HEK293T (cell line): ENCODE measurements at places on chromosomes 16 and 17.

GRCh38 chr16:87723226-87723623, 42.6 kb downstream of the KLHDC4 start:
- DNase-seq, result no peak

DNA sequence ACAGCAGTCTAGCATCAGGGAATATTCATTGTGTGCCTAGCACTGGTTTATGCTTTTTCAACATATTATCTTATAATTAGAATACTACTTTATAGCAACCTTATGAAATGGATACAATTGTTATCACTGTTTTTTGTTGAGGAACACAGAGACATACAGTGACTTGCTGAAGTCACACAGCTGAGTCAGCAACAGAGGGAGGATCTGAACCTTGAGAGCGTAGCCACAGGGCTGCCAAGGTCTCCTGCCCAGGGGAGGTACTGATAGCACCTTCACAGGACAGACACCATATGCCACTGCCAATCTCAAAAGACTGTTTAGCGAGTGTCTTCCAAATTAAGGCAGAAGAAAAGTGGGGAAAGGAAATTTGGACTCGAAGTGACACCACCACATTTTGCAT, 63.0 kb downstream of the GTF3C1 start:
- DNase-seq, result no peak

GRCh38 chr17:63911657-63912100, 621 bp upstream of the CSHL1 start:
- DNase-seq, result peak; percentile 73

GRCh38 chr16:68969338-68969737, 126.0 kb downstream of the TANGO6 start:
- no peak for DNase-seq

- DNase-seq, result peak; percentile 27
Observed at GRCh38 chr17:73820686-73821448, 176.6 kb upstream of the SDK2 start.

- no peak for DNase-seq
Observed at GRCh38 chr17:50199211-50199802, 2.1 kb downstream of the COL1A1 start.

DNA sequence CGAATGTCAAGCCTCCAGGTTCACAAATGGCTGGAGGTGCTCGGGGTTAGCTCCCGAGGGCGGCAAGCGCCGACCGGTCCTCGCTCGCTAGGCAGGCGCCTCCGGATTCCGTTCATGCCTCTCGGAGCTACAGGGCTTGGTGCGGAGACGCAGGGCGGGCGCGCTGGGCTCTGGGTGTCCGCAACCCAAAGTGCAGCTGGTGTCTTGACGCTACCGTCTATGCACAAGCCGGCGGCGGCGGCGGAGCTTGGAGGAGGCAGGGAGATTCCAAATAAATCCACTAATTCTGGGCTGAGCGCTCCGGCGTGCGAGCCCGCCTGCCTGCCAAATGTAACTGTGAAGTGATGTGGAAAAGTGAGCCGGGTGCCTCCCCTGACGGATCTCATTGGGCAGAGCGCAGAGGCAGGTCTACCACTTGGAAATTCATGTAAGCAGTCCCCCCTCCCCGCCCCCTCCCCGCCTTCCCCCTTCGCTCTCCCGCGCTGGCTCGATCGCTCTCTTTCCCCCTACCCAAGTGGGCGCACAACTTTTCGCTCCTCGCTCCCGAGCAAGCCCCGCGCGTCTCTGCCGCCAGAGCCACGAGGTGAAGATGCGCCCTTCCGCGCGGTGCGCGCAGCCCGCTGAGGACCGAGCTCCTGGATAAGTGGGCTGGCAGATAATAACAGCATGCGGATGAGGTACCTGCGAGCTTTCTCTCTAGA, at the start of gene CDH8:
Gene CDH8, minus strand, starts transcription at position 338 of the 701 bp plus-strand sequence. CDS start 15,035 bp downstream, outside the sequence.
- DNase-seq, result no peak

GRCh38 chr17:31413874-31414549, 22.5 kb downstream of the RAB11FIP4 start:
- no peak for DNase-seq

GRCh38 chr16:29700253-29700987, 21.4 kb downstream of the QPRT start:
- peak; percentile 87 for DNase-seq

DNA sequence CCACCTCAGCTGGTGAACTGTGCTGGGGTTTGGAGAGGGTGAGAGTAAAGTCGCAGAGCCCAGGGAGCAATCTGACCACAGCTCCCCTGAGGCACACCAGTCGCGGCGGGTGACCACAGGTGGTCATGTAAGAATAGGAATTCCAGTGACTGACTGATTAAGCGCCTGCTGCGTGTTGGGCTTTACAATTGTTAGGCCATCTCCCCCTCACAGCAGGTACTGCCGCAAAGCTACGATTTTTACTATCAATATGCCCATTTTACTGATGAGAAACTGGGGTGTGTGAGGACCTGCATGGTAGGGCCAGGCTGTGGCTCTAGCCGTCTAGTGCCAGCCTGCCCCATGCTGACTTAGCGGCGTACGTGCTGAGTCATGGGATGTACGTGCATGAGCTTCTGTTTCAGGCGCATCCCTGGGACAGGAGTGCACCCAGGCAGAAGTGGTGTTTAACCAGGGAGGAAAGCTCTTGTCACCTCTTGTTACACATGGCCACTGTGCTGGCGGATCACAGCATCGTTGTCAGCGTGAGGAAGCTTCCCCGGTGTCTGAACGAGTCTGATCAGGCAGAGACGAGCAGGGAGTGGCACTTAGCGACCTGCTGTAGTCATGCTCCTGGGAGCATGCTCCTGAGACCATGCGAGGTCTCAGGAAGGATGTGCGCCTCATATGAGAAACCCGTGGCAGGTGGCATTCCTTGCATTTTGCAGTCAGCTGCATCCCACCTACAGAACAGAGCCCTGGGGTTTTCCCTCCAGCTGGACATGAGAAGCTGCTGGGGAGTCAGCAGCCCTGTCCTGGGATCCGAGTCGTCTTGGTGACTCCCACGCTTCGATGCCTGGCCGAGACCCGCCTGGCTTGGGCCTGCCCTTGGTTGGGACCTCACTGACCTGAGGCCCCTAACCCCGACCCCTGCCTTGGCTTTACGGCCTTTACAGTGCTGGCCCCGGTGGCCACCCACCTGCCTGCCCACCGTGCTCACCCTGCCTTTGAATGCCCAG, 163.7 kb upstream of the CHMP6 start:
- DNase-seq, result no peak

DNA sequence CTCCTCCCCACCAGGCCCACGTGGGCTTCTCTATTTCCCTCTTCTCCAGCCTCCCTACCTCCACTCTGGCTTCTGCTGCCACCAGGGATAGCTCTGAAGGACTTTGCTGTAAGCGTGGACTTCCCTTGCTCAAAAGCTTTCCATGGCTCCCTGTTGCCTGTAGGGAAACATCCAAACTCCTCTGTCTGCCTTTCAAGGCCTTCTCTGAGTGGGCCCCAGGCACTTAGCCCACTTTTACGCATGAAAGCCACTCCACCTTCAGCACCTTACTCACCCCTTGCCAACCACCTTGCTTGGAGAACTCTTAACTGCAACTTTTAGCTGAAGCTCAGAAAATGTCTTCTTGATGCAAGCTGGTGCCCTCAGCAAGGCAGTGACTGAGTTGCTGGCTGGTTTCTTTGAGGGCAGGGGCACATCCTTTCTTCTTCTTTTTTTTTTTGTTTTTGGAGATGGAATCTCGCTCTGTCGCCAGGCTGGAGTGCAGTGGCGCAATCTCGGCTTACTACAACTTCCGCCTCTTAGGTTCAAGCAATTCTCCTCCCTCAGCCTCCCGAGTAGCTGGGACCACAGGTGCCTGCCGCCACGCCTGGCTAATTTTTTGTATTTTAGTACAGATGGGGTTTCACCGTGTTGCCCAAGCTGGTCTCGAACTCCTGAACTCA, 52.0 kb upstream of the DLX4 start:
- no peak for DNase-seq

DNA sequence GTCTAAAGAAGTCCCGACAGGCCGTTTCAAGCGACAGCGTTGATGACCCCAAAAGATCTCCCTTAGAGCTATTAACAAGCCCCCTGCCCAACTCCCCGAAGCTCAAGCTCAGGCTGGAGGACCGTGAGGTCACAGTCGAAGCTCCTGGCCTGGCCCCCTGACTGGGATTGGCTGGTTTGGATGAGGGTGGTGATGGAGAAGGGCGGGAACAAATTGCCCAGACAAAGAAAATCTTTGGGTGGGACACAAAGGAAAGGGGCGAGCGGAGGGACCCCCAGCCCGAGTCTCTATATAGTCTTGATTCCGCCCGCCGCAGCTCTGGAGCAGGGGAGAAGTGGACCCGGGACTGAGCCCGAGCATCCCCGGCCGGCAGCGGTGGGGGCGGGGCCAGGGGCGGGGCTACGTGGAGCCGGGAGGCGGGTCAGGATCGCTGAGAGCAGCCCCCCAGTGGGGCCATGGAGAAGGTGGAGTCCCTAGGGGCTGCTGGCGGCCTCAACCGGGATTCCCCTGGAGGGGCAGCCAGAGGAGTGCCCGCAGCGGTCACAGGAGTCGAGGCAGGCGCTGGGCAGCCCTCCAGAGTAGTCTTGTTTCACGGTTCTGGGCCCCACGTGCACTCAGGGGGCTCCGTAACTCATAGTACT, 982 bp upstream of the NEURL4 start:
- peak; percentile 79 for DNase-seq
